Panc1 (cell line): ENCODE measurements at places on chromosomes 1 and 21. TPM values are rescaled to one million over a fixed set of nuclear protein-coding genes. Genes with fewer than 3 reads are reported as not detected.
A peak's percentile ranks its signal among the peaks of the same experiment; 100 is the strongest.

DNA sequence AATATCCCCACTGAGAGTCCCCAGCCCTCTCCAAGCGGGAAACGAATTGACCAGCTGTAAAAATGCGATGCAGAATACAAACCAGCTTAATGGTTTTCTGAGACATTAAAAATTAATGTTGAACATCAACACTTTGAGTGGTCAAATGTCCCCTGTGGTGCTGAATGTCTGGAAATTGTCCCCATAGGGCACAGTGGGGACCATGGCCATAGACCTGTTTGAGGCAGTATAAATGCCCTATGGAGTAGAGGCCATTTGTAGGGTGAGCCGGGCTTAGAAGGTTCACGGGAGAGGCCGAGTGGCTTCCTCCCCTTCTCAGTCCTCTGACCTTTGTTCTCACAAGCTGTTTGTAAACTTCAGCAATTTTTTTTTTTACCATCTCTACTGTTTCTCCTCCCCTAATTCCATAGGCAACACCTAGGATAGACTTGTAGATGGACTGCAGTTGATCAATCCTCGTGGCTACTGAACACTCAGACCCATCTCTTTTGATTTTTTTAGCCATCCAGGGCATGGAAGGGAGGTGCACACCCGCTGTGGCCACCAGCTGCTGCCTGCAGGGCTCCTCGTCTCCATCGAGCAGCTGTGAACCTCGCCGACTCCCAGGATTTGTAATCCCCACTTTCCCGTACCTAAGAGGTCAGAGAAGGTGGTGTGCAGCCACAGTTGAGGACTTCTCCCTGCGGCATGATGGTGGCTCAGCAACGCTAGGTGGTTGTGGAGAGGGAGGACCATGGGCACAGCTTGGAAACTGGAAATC is 41.0 kb downstream of the KAZN start:
- DNase-seq: no peak

GRCh38 chr1:200165493-200166220 is 138.1 kb downstream of the NR5A2 start:
- no peak for DNase-seq

DNA sequence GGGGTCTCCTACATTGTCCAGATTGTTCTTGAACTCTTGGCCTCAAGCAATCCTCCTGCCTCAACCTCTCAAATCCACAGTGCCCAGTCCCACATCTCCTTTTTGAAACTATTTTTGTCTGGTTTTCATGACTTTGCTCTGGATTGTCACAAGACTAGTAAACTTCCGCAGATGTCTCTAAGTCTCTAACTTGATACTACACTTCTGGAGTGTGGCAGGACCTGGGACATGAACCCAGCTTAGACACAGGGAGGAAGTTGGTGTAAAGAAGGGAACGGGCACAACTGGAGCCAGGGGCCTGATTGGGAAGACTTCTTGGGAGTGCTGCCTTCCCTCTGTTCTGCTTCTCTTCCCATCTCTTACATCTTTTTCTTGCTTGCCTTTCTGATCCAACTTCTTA is 16.2 kb upstream of the DISC1 start:
- DNase-seq: no peak

GRCh38 chr1:202638019-202638700 is 72.1 kb downstream of the SYT2 start:
- DNase-seq: no peak

DNA sequence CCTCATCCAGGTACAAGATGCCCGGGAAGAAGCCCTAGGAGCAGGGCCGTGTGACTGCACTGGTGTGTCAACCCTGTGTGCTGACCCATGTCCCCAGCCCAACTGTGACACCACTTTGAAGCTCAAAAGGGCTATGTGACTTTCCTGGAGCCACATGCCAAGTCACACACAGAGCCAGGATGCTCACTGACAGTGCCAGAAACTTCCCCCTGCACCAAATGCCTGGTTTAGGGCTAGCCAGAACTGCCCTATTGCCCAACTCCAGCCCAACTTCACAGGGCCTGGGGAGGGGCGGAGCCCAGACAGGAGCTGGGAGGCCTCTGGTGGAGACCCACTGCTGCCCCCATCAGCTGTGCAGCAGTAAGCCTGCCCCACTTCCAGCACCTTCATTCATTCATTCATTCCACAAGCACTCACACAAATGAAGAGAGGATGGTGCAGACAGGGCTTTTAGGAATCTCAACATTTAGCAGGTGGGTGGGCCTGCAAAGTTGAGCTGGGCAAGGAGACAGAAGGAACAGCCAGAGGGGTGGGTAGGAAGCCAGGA is 36.7 kb downstream of the KCNQ4 start:
- DNase-seq: no peak

- DNase-seq: no peak
These were observed 753.6 kb upstream of the TPTE start for GRCh38 chr21:9767592-9768375.

DNA sequence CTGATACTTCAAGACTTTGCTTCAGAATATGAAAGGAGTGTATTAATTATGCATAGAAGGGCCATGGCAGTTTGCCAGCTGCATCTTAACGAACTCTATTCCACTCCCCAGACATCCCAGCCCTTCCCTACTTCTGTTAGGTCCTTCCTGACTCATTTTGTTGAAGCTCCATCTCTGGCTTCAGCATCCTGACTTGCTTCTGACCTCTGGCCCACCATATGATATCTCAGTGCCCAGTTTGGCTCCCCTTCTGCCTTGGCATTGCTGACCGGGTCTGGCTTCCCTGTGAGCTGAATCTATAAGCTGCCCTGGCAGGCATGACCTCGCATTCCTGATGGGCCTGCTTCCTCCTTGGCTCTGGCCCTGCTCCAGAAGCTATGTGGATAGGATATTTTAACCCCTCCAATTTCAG is 27.6 kb upstream of the ARHGAP29 start:
- DNase-seq: no peak

- DNase-seq: no peak
These were observed 65.7 kb downstream of the TLR5 start for GRCh38 chr1:223077247-223077833.

CFHR1 gene
- 0.23 TPM for total RNA-seq

DNA sequence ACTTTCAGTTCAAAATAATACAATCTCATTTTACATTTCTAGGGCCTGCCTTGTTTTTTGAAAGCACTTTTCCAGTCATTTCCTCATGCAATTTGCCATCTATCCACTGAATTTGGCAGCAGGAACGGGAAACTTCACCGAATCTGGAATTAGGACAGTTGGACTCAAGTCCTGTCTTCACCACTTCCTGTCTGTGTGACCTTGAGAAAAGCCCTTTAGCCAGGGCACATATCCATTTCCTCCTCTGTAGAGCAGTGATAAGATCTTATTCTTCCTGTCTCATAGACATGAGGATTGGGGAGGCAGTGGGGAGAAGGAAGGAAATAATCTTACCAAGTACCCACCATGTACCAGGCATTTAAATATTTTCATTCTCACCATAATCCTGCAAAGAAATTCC is 12.0 kb downstream of the VAV3 start:
- no peak for DNase-seq

DNA sequence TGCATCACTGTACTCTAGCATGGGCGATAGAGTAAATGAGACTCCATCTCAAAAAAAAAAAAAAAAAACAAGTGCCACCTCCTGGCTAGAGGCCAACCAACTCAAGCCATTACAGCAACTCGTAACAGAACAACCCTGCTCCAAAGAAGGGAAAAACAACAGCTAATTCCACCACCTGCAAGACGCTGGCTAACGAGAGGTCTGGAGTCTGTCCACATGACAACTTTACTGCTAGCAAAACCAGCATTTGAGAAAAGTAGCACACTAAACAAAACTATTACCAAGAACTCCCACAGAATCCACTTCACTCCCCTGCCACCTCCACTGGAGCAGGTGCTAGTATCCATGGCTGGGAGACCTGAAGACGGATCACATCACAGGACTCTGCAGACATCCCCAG is 24.1 kb upstream of the EGLN1 start:
- DNase-seq: no peak

DNA sequence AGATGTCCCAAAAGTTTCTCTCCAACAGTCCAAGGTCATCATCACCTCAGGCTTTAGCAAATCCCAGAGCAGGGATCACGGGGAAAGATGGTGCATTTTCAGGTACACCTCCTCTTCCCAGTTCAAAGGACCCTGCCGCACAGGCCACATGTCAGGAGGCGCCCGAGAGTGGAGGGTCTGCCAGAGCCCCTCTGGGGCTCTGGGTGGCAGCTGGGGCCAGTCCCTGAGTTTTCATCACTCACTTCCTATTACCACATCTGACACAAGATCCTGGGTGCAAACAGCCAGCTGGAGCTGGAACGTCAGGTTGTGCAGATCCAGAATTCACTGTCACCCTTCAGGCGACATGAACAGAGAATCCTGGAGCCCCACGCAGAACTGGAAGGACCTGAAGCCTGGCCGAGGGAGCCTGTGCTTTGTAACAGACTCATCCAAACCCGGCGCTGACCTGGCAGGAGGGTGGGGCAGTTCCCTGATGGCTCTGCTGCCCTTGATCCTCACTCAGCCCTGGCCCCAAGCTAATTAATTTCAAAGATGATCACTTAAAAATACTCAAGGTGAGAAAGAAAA is 8.8 kb downstream of the TMEM63A start:
- no peak for DNase-seq

GRCh38 chr1:53981220-53981619 is 35.1 kb downstream of the LRRC42 start:
- no peak for DNase-seq

GRCh38 chr1:59169703-59170102 is 127.2 kb upstream of the FGGY start:
- no peak for DNase-seq

GRCh38 chr1:205477121-205477758 is 21.4 kb upstream of the BLACAT1 start:
- no peak for DNase-seq

- DNase-seq: no peak
These were observed 33.0 kb upstream of the PRRX1 start for GRCh38 chr1:170630977-170631376.

DNA sequence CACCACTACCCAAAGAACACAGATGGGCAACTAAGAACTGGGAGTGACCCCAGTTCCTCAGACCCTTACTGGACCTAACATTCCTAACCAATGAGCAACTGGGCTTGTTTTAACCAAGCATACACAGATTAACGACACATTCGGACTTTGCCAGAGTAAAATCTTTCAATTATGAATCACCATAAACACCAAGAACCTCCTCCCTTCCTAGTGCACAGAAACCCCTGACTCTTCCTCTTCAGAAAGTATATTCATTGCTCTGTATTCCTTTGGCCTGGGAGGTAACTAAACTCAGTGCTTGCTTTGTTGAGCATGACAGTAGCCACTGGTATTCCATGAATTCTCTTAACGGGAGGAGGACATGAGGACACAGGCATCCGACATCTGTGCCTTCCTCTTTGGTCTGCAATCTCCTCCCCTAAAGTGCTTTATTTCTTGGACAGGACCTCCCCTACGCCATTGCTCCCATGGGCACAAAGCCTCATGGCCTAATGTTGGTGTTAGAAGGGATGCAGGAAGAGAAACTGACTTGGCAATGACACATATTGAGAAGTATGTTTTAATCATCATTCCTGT is 42.7 kb downstream of the SEC16B start:
- no peak for DNase-seq

DNA sequence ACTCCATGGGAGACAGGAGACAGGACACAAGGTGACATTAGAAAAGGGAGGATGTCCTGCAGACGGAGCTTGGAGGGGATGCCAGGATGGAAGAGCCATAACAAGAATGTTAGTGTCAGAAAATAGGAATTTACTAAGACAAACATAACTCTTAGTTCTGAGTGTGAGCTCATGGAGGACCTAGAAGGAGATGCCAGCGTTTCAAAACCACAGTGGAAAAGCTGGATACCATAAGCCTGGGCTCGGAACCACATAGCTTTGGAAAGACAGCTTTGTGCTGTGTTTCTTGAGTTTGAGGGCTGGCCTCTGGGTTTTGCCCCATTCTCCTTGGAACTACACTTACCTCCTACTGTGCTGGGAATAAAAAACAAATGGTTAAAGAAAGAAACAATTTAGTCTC is 128.4 kb downstream of the S1PR1 start:
- no peak for DNase-seq

- DNase-seq: no peak
These were observed 99.7 kb downstream of the EPHB2 start for GRCh38 chr1:22810378-22810777.

DNA sequence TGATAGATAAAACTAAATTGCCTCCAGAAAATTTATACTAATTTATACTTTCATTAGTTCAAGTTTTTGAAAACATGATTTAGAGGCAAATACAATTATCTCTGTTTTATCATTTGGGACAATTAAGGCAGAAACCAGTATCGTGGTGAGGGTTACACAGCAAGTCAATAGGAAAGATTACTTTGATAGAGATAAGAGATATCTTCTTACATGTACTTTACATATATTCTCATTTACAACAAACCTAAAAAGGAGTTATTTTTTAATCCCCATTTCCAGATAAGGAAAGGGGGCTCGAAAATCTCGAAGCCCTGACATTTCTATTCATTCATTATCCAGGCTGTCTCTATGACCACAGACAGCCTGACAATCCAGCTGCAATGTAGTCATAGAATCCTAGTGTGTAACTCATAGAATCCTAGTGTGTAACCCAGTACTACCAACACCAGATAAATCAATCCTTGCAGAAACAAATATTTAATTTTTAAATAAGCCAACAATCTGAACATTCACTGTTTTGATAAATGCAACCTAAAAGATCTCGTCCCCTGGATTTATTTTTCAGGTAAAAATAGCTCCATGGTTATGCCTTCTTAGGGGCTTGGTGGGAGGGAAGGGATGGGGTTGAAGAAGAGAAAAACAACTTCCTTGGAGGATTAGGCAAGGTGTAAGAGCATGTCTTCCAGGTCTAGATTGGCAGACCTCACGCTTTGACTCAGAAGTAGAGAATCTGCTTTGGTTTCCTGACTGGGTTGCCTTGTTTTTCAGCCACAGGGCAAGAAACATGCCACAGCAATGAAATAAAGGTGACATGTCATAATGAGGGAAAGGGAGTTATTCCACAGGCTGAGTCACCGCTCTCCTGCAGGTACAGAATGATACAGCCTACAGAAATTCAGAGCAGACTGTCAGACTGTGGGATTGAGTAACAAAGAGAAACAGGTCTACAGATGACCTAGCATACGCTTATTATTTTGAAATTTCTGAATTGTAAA is 45.6 kb downstream of the IRF2BP2 start:
- DNase-seq: peak; percentile 99

KRTAP11-1 gene
- total RNA-seq: not detected

DNA sequence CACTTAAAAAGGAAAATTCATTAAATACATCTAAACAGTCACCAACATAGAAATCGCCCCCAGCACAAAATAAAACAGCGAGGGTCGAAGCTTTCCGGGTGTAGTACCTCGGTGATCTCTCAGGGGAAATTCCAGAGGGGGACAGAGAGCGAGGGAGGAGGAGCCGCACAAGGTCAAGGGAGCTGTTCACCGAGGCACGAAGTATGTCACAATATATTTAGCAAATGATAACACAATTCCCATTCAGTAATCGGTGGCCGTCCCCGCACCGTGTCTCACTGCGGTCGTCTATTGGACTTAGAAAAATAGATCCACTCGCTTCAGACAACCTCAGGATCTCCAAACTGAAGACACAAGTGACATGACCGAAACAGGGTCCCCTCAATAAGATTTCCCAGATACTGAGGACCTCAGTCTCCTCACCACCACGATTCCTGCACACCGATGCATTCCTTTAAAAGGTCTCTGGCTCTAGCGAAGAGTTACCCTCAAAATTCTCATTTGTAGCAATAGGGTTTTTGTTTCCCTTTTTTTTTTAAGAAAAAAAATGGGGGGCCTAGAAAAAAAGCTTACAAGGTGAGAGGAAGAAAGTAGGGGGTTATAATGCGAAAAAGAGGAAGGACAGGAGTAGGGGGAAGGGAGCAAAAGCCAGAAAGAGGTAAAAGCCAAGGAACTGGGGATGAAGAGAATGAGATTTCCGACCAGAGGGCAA is 1.1 kb downstream of the LPGAT1 start:
- no peak for DNase-seq
